ENCODE measurements at places on chromosomes 11 and 22. TPM values are rescaled to one million over a fixed set of nuclear protein-coding genes. Genes with fewer than 3 reads are reported as not detected.
A peak's percentile ranks its signal among the peaks of the same experiment; 100 is the strongest.

CDON gene
- total RNA-seq = 59.6 TPM

DNA sequence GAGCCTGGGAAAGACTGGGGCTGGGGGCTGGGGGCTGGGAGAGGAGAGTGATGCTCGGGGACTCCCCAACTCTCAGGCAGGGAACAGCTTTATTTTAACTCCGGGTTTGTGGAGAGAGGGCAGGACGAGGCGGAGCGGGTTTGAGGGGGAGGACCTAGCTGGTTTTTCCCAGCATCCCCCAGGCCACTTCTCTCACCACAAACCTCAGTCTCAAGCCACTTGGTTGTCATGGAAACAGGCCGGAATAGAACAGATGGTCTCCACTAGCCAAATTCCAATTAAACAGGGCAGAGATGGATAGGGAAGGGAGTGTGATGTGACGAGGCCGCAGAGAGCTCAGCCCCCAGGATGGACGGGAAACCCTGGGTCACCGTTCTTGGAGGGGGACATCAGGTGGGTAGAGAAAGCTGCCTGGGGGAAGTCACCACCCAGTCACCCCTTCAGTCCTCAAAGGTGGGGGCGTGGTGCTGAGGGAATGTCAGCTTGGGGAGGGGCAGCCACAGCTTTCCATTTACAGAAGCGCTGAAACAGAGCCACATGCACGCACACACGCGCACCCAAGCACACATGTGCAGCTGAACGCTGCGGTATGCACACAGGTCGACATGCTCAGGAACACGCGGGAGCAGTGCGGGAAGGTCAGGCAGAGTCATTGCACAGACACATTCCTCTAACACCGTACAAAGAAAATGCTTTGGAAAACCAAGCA is 19.2 kb downstream of the NECTIN1 start:
- peak; percentile 94 for DNase-seq

GRCh38 chr11:32171445-32171844 is 80.6 kb downstream of the RCN1 start:
- DNase-seq = no peak

DNA sequence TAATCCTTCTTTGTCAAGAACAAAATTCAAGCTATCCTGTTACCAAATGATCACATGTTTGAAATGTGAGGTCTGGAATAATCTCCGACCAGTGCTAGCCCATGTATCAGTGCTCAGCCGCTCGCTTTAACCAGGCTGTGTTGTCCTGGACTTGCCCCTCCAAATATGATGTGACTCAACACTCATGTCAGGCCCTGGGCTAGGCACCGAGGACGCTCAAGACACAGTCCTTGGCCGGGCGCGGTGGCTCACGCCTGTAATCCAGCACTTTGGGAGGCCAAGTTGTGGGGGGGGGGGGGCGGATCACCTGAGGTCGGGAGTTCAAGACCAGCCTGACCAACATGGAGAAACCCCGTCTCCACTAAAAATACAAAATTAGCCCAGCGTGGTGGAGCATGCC is 54.1 kb upstream of the WNT7B start:
- DNase-seq = no peak

UBQLN3 gene
- total RNA-seq = not detected

CADM1 gene
- 6.0 TPM for total RNA-seq

CATSPERZ gene
- total RNA-seq = not detected

GRCh38 chr11:108501396-108501795 is 3.2 kb upstream of the POGLUT3 start:
- DNase-seq = no peak

DNA sequence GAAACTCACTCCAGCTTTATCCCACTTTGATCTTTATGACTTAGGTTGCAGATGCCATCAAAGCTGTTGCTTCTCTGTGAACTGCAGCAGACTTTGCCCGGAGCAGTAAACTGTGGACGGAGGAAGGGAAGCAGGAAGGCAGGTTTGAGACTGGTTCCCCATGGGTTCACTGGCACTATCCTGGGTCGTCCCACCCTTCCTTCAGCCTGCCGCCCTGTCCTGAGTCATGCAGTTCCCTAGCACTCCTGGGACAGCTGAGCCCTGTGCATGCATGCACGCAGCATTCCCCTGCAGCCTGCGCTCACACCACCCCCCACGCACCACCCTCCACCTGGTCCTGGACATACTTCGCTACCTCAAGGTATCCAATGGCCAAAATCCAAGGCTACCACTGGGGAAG is 23.5 kb upstream of the P2RY2 start:
- no peak for DNase-seq

- peak; percentile 43 for DNase-seq
Measured at GRCh38 chr11:64796757-64797541, 6.1 kb downstream of the MAP4K2 start.

IGSF9B gene
- not detected for total RNA-seq

DNA sequence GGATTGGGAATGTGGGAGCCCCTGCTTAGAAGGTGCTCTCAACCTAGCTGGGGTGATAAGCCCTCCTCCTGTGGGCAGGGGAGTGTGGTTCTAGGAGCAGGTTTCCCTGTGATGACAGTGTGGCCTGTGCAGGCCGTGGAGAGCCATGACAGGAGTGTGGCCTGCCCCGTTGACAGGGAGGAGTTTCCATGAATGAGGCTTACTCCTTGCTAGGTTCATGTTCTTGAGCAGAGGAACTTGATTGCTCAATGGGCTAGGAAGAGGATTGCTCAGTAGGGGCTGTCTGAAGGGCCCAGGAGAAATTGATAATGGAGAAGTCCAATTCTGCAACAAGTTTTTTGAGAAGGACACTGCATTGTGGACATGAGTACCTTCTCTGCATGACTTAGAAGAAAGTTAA is 92.0 kb downstream of the PPP6R3 start:
- no peak for DNase-seq

DNA sequence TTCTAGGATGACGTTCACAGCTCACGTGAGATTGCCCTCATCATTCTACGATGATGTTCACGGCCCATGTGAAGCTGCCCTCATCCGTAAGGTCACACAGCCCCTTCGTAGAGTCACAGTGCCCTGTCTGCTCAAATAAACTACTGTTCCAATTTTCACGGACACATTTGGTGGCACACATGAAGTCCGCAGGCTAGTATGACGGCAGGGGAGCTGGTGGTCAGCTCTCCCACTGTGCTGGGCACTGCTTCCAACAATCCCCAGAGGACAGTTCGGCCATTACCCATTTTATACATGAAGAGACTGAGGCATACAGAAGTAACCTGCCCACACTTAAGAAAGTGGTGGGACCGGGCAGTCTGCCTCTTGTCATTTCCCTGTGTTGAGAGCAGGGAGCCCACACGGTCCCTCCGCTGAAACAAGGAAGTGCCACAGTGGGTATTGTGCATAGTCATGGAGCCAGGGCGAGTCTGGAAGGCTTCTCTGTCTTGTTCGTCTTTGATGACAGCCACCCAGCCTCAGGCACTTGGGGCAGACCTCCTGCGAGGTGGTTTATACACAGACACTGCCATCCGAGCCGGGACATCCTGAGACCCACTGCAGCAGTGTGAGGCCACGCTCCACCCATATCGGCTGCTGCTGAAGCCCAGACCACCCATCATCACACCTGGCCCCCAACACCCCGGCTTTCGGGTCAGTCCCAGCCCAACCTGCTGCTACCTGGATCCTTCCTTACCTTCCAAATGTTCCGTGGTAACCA is 114.3 kb downstream of the PHF21B start:
- no peak for DNase-seq

DNA sequence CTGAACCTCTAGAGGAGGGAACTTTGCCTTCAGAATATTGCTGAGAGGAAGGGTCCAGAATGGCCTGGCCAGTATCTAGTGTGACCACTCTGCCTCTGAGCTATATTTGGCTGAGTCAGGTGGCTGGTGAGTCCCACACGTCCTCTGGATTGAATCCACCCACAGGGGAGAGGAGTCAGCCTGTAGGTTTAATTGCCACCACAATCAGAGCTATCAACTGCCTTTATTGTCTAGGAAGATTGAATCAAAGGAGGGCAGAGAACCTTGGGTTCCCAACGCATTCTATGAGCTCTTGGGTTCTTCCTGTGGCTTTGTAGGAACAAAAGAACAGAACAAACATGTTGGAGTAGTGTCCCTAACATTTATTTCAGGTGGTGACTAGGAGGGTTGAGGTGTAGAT is 67.7 kb downstream of the ST3GAL4 start:
- no peak for DNase-seq

MIF gene
- total RNA-seq = 270 TPM

SCARF2 gene
- 12.9 TPM for total RNA-seq

OR51B5 gene
- 0.28 TPM for total RNA-seq

DNA sequence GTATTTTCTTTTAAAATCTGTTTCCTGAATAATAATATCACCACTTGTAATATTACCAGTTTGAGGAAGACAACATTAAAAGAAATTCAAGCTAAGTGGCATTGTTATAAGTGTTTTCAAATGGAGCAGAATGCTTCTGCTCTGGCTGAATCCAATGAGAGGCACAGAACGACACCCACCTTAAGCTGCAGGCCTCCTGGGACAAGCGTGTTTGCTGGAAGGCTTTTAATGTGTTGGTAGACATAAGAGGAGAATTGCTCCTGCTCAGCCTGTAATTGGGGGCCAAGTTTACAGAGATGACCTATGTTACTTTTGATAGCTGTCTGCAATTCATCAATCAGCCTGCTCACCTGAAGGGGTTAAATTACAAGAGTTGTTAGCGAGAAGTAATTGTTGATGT is 242.2 kb downstream of the DCDC1 start:
- no peak for DNase-seq

DNA sequence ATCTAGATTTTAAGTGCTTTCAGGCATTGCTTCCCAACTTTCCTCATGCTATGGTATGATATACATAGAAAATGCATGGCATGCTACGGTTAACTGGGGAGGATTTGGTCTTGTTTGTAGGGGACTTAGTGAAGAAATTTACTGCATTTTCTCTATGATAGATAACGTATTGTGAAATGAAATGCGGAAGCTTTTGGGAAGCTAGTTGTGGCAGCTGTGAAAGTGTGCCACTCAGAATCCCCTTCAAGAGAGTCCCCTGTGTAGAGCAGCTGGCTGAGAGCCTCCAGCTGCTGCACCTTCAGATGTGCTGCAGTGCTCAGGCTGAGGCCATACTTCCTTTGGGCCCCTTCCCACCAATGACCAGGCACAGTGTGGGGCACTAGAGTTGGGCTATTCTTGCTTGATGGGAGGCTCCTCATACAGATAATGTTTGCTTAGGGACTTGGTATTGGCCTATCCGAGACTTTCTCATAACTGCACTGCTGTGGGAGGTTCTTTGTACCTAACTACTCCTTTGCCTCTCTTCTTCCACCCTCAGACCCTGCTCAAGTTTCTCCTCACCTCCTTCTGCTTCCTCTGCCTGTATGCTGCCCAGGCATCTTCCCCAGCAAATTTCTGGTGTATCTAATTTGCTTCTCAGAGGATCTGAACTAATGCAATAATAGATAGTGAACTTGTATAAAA is 67.3 kb downstream of the HIPK3 start:
- peak; percentile 77 for DNase-seq

ANGPTL5 gene
- total RNA-seq = not detected

DNA sequence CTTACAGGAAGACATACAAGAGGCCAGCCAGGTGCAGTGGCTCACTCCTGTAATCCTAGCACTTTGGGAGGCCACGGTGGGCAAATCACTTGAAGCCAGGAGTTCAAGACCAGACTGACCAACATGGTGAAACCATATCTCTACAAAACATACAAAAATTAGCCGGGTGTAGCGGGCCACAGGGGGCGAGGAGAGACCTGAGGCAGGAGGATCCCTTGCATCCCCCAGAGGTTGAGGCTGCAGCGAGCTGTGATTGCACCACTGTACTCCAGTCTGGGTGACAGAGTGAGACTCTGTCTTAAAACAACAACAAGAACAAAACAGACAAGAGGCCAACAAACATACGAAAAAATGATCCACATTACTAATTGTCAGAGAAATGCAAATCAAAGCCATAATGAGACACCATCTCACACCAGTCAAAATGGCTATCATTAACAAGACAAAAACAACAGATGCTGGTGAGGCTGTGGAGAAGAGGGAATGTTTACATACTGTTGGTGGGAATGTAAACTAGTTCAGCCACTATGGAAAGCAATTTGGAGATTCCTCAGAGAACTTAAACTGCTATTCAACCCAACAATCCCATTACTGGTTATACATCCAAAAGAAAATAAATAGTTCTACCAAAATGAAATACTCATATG is 498.8 kb upstream of the ARHGAP42 start:
- DNase-seq = no peak

GRCh38 chr11:67472882-67473281 is 3.8 kb upstream of the TMEM134 start:
- DNase-seq = no peak

DNA sequence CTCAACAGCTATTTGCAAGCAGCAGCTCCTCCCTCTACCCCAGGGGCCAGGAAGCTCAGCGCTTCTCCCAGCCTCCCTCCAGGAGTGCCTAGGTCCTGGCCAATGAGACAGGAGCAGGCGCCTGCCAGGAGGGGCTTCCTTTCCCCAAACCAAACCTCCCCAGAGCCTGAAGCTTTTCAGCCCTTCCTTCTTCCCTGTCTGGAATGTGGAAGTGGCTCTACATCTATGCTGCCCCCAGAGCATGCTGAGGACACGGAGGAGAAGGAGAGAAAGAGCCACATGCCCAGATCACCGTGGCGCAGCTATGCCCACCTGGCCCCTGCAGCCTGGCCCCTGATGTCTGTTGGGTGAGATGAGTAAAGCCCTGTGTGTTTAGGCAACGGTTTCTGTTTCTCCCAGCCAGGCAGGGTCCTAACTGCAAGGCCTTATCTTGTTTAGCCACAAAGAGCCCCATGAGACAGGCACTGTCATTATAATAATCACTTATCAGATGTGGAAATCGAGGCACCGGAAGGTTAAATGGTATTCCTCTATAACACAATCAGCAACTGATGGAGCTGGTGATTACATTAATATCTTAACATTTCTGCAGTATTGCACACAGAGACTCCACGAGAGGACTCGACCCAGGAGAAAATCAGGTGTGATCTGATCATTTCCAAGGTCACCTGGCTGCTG is 315.8 kb downstream of the CTTN start:
- no peak for DNase-seq
